ENCODE measurements at places on chromosomes 4 and X.

DNA sequence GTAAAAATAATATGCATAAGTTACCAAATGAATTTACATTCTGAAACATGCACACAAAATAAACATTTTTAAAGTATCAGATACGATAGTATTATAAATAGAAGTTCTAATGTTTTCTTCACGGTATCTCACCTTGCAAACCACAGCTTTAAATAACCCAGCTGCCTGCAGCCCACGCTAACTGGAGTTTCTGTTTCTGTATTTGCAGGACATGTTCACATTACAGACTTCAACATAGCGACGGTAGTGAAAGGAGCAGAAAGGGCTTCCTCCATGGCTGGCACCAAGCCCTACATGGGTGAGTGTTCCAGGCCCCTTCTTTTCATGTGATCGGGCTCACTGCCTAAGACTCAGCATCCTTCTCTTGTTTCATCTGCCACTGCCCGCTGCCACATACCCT lies 291.7 kb downstream of the EVC2 start:
- DNase-seq, result no peak

- no peak for DNase-seq
Observed at GRCh38 chr4:121998024-121998423, 46.2 kb upstream of the TRPC3 start.

DNA sequence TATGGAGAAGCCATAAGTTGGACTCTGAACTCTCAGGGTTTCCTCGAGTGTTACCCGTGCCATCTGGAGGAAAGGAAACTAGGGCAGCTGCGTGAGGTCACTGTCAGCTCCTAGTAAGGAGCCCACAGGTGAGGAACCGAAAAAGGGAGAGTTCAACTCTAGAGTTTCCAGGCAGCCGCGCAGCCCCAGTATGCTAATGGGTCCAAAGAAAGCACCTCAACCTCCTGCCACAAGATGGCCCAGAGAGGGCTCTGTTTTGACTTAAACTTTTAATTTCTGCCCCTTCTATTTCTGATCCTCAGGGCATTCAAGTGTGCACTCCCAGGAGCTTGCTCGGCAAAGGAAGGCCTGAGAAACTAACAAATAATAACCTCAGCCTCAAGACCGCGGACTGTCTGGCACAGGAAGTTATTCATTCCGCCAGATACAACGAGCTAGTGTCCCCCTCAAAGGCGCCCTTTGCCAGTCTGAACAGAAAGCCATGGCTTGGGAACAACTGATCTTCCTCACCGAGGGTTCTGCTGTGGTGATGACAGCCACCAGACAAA lies 13.9 kb downstream of the SCARB2 start:
- DNase-seq, result no peak

- no peak for DNase-seq
Observed at GRCh38 chr4:26713563-26714151, 129.8 kb downstream of the TBC1D19 start.

DNA sequence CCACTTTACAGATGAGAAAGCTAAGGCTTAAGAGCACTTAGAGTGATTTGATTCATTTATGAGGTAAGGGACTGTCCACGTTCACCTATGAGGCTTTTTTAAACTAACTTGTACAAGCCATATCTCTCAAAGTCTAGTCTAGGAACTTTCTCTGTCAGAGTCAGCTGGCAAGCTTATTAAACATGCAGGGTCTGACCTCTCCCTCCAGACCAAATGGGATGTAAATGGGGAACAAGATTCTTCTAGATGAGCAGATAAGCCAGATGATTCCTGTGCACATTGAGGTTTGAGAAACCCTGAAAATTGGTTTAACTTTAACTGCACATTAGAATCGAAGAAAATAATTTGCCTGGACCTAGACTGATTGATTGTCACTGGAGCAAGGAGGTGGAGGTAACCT lies 160.0 kb upstream of the SPRY1 start:
- no peak for DNase-seq

- no peak for DNase-seq
Observed at GRCh38 chr4:8242782-8243560, 26.6 kb upstream of the HTRA3 start.

Data from CD4-positive, alpha-beta T cell treated with Interleukin-4 for 4 hours (primary cell).